Activated T-helper 1 cell treated with anti-CD3 and anti-CD28 coated beads, Interleukin-2, amount 50 U/mL, for 16 hours (primary cell): ENCODE measurements at places on chromosomes 1 and 21.

- no peak for DNase-seq
Measured at GRCh38 chr1:90544356-90544755, 172.7 kb downstream of the BARHL2 start.

DNA sequence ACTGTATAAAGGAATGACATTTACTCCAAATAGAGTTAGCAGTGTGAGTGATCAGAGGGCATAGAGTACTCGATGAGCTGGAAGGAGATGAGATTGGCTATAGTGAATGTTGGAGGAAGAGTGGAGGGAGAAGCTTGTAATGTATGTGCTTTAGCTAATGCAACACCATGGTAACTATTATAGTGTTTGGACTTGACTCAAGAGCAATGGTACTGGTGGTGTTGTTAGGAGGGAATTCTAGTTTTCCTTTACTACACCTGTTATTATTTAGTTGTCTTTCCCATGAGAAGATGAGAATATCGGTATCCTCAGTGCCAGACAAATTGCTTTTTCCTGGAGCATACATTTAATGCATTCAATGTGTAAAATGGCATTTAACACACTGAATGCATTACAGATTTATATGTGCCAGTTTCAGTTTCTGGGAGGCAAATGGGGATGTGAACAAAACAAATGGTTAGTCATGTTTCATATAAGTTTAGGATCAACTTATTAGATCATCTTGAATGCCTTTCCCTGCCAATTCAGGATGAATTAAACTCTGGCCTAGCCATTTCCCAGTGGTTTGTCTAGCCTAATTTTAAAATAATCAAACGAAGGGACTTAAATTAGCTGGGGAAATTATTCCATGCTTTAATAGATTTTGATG, 291.1 kb upstream of the ADAMTS5 start:
- DNase-seq = no peak

- DNase-seq = no peak
Measured at GRCh38 chr1:43315963-43316737, 15.4 kb downstream of the TIE1 start.

DNA sequence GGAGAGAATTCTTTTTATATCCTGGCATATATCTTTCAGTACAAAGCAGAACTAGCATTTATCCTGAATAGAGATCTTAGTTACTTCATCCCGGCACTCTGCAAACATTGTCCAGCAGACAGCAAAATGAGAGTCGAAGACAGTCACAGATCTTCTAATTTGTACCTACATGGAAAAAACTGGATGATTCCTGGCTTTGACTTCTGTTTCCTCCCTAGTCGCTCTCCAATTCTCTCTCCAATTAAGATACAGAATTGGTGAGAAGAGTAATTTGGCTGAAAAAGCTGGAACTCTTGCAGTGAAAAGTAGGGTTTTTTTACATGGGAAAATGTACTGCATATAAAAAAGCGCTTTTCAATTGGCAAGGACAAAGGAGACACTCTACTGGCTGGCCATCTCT, 151.1 kb upstream of the C8B start:
- DNase-seq = no peak

DNA sequence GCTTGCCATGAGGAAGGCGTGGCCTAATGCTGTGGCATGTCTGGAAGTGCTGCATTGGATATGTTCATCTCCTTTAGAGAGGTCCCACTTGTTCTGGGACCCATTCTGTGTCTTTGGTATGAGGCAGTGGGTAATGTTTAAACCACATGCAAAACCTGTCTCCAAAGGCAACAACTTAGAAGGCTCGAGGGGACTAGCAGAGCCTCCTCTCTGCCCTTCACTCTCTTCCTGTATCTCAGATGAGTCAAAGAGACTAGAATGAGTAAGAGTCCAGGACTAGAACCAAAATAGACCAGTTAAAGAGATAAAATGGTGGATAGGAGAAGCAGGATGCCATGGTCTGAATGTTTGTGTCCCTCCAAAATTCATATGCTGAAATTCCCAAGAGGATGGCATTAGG, 220.8 kb upstream of the KIAA0040 start:
- DNase-seq = no peak

DNA sequence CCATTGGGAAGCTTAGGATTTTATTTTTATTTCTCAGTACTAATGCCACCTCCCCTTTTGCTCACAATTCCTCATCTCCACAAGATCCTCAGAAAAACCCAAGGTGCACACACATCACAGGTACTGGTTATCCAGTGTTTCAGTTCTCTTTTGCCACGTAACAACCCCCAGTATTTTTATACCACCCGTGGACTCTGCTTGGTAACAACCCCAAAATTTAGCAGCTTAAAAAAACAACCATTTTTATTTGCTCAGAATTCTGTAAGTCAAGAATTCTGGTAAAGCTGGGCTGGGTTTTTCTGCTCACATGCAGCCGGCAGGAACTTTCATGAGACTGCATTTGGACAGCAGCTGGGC, 180.0 kb downstream of the KAZN start:
- no peak for DNase-seq

DNA sequence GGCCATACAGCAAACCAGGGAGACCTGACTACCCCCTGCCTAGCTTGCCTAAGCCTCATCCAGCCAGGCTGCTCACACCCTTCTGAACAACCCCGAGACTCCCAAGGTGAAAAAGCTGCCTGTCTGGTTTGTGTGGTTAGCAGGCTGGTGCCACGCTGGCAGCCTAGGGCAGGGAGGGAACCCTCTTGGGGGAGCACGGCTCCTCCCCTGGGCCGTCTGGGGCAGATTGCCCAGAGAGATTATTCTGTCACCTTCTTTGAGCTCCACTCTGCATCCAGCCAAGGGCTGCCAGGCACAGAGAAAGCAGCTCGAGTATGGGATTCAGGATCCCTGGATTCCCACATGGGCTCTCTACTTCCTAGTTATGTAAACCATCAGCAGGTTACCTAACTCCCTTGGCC, 27.5 kb upstream of the TCEA3 start:
- DNase-seq = peak; percentile 11

GRCh38 chr1:21594501-21594900, 74.7 kb downstream of the RAP1GAP start:
- no peak for DNase-seq

DNA sequence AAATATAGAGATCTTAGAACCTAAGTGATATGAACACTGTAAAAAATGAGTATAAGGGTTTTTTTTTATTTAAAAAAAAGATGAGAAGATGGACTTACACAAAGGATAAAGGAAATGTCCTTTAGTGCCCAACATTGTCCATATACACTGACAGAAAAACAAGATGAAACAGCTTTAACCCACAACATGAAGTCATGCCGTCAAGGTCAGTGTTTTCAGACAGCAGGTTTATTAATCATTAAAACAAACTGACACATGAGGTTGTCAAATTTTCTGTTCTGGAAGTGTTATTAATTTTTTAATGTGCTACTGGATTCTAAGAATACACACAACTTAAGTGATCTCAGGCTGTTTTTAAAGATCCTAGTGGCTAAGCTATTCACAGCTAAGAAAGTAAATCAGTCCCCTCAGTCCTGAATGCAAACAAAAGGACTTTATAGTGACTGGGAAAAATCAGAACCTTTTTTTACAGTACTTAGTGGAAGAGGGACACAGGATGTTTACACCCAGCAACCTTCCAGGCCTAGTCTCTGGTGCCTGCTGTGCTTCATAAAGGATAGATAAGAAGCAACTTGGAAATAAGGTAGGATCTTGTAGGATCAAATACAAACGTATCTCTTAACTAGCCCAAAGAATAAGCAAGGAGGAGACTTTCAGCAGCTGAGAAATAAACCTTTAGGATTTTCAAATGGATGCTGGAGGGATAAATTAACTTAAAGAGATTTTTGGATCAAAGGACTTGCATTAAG, 21.9 kb upstream of the PKN2 start:
- DNase-seq = no peak

- DNase-seq = no peak
Measured at GRCh38 chr1:67919274-67920072, 86.2 kb upstream of the GNG12 start.

DNA sequence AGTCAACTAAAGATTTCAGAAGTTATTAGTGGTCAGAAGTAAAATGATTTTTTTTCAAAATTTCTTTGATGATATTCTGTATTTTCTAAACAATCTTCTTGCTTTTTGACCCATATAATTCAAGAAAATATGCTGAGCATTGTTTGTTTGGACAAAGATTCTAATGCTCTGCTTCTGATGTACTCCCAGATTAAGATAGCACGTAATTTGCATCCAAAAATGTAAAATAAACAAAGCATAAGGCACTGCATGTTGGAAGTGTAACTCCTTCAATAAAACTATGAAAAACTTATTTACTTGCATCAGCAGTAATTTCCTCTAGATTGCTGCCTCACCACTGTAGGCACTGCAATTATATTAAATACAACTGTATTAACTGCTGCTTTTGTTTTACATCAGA, 1054.1 kb downstream of the TTLL7 start:
- no peak for DNase-seq

DNA sequence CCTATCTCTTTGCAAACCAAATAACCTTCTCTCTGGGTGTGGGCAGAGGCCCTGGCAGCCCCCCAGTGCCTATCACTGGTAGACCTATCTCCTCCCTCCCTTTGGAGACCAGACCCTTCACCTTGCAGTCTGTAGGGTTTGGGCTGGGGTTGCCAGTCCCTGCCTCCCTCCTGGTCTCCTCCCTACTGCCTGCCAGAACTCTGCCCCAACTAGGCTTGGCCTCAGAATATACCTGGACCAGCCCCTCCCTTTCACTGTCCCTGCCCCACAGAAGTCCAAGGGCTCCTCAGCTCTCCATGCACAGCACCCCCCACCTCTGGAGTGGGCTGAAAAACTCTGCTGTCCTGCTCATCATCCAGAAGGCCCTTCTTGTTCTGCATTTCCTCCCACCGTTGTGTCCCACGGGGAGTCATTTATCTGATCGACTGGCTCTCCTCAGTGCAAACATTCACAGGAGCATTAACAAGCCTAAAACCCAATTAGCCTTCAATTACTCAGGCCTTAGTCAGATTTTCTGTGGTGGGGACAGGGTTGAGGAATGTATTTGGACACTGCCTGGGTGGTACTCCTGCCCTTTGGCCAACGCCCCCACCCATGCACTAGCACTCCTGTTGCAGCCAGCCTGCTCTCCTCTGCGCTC, 27.7 kb upstream of the DMBX1 start:
- no peak for DNase-seq

DNA sequence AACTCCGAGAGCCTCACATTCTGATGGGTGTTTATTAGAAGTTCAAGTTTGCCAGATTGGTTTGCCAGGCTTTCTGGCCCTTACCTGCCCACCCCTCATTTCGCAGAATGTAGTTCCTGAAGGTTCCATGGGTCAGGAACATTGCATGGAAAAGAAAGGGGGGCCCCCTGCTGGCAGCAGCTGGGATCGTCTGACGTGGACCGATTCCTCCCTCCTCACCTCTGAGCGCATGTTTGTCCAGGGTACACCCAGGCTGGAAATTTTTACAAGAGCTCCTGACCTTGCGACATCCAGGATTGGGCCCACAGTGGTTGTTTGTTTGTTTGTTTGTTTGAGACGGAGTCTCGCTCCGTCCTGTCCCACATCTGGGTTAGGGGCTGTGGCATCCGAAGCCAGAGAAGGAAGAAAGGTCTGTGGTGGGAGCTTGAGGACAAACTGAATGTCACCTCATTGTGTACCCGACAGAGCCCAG, 126.0 kb upstream of the TMEM51 start:
- DNase-seq = no peak

DNA sequence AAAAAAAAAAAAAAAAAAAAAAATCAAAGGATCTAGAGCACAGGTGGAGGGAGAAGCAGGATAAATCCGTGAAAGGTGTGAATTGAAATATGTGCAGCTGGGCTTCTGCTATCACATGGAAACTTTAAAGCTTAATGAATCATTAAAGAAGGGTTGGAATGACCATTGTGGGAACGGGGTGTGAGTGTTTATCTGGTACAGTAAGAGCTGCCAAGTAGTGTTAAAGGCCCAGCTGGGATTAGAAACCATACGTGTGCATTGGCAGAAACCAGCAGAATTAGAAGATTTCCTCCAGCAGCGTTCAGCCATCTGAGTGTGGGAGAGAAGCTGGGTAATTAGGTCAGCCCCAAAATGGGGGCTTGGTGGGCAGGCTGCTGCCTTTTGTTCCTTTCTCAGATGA, 13.5 kb downstream of the FALEC start:
- DNase-seq = no peak

DNA sequence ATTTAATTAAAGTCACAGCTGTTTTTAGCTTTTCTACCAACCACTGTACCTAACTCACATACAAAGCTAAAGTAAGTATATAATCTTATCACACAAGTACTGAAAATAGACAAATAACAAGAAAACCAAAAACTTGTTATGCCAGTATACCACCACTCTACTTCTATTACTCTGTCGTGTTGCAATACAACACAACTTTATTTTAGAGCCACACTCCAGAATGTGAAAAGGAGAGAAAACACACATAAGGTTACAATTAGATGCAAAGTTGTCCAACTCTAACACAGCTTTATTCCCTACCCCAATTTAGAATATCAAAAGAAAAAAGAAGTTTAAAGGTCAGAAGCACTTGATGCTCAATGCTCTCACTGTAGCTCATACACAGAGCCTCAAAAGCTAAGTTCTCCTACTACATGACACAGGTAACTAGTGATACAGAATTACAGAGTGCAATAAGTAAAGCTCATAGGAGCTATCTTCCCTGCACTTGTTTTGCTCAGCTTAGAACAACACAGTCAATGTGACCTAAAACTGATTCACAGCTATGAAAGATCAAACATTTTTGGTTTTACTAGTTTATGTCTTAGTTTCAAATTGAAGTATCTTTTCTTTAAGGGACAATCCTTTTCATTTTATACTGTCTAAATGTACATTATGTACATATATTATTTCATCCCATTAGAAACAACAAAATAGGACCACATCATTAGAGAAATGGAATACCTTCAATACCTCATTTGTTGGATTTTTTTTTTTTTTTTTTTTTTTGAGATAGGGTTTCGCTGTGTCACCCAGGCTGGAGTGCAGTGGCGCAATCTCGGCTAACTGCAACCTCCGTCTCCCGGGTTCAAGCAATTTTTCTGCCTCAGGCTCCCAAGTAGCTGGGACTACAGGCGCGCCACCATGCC, 29.2 kb downstream of the EYA3 start:
- DNase-seq = no peak

DNA sequence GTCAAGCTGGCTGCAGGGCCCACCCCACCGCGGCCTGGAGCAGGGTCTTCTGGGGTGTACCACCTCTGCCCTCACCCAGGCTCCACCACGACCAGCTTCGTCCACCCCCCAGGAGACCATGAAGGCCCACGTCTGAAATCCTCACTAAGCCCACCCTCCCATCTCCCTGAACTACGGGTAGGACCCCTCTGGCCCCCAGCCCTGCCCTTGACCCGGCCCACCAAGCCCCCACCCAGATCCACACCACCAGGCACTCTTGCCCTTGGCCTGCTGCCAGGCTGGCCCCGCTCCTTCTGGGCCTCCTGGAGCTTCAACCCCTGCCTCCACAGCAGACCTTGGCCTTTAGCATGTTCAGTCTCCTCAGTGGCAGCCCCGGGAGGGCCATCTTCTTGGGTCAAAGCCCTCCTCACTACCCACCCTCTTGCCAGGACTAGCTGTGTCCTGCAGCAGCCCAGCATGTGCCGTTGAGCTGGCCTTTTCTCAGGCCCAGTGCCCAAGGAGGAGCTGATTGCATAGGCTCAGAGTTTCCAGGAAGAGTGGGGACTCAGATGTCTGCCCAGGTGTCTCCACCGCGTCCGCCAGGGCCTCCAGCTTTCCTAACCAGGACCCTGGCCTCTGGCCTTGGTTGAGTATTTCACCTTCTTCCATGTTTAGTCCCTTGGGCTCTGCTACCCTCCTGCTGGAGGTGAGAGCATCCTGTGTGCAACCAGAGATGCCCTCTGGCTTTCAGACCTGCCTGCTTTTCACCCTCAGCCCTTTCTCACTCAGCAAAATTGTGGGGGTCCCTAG, 17.7 kb upstream of the SAMD11 start:
- DNase-seq = no peak
